Peyer's patch (tissue), 4 donors: ENCODE measurements at places on chromosomes 6 and 20. TPM values are rescaled to one million over a fixed set of nuclear protein-coding genes. Genes with fewer than 3 reads are reported as not detected.

DNA sequence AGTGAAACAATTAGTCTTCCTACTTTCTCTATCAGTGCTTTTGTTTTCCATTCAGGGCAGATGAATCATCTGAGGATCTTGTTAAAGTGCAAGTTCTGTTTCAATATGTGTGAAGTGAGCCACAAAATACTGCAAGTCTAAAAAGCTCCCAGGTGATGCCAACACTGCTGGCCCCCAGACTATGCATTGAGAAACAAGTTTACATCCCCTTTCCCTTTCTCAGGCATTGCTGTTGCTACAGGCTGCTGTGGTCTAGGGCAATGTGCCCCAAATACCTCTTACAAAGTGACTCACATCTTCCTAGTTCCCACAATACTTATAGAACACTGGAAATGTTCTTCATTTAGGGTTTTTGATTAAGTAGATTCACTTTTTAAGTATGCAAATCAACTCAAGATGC, 31.8 kb downstream of the ABRACL start:
- no peak for DNase-seq
- no peaks in the 10 kb centered on the region for H3K27me3 ChIP-seq
- H3K27ac ChIP-seq, result no peak overlapping the region
- no peak overlapping the region for H3K4me3 ChIP-seq

- no peaks in the 10 kb centered on the region for H3K36me3 ChIP-seq
- H3K4me3 ChIP-seq, result no peak overlapping the region
- no peaks in the 10 kb centered on the region for H3K27me3 ChIP-seq
- no peak for DNase-seq
- H3K27ac ChIP-seq, result no peak overlapping the region
Observed at GRCh38 chr6:81727876-81728517, 24.5 kb downstream of the TENT5A start.

SAPCD1 gene
- 10.3 TPM for total RNA-seq

DNA sequence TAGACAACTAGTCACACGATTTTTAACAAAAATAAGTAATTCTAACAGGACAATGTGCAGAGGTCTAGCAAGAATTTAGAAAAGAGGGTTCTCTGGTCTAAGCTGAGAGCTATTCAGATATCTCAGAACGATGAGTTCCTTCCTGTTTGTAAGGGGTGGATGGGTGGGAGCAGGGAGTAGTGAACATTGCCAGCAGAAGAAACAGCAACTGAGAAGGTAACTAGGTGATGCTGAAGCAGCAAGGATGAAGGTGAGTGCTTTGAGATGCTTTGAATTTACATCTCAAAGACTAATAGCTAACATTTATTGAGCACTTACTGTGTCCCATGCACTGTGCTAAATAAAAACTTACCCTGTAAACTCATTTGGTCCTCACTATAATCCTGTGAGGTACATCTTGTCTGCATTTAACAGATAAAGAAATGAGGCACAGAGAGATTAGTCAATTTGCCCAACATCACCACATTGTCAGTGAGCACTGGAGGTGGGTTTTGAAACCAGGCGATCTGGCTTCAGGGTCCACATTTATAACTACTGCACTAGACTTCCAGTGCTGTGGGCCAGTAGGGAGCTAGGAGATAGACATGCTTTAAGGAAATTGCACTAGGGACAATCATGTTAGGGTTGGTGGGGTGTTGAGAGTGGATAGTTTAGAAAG, 15.7 kb downstream of the BRD2 start:
- H3K27me3 ChIP-seq, result no peaks in the 10 kb centered on the region
- H3K27ac ChIP-seq, result no peak overlapping the region
- H3K4me1 ChIP-seq, result no peaks in the 10 kb centered on the region

RAD21L1 gene
- not detected for total RNA-seq

FAM50B gene
- 5.8 TPM for total RNA-seq

DNA sequence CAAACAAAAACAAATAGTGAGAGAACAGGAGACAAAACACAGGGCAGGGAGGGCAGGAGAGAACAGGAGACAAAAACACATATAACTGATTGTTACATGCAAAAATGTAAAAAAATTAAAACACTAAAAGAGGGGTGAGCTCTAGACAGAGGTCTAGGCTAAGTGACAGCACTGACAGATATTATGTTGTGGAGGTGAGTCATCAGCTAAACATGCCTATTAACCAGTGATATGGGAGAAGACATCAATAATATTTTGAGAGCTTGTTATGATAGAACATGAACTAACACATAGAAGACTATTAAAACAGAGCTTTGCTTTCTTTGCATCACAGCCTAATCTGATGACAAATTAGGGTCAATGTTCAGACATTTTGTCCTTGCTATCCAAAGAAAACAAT, 972.7 kb downstream of the PRIM2 start:
- H3K4me1 ChIP-seq, result no peaks in the 10 kb centered on the region
- DNase-seq, result no peak
- H3K4me3 ChIP-seq, result no peak overlapping the region
- H3K27me3 ChIP-seq, result no peaks in the 10 kb centered on the region
- no peak overlapping the region for H3K27ac ChIP-seq
- no peaks in the 10 kb centered on the region for H3K36me3 ChIP-seq

DNA sequence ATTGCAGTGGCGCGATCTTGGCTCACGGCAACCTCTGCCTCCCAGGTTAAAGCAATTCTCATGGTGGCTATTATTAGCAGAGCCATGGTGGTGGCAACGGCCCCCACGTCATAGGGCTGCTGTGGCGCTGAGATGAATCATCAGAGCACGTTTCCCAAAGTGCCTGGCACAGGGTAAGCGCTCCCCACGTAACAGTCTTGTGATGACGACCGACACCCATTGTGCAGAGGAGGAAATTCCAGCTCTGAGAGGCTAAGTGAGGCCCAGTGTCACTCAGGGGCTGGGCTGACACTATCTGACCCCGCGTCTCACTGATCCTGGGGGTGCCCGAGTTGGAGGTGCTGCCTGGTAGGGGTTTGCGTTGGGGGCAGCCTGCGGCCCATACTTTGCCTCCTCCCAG, 16.2 kb downstream of the SUN5 start:
- H3K4me3 ChIP-seq, result no peak overlapping the region
- no peaks in the 10 kb centered on the region for H3K4me1 ChIP-seq
- H3K27ac ChIP-seq, result no peak overlapping the region
- DNase-seq, result no peak
- no peaks in the 10 kb centered on the region for H3K36me3 ChIP-seq

DNA sequence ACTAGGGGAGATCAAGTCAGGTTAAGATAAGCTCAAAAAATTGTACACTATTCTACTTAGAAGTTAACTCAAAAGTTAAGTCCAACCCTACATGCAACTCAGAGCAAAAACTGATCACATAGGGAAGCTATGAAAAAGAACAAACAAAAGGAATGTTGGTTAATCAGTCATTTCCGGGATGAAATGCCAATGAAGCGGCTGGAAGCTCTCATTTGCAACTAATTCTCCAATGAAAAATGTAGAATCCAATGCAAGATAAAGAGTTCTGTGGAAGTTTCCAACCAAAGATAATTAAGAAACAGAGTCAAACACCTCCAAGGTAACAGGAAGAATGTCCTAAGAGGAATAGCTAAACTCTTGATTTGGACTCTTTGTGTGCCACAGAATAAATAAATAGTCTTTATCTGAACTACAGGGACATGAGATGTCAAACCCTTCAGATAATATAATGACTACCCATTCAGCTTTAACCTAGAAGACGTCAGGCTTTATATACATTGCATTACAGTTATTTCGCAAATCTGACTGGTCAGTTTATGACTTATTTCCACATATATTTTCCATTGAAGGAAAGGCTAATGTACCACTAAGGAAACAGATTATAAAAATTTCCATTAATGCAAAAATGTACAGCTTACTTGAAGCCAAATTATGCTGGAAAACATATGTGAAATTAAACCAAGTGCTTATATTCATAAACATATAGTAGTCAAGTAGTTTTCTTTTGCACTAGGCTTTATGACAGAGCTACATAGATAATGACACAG, 48.0 kb upstream of the DST start:
- no peak overlapping the region for H3K27ac ChIP-seq
- peak overlapping the region; percentile 42 for H3K4me3 ChIP-seq
- no peaks in the 10 kb centered on the region for H3K27me3 ChIP-seq
- H3K4me1 ChIP-seq, result no peaks in the 10 kb centered on the region
- H3K36me3 ChIP-seq, result no peaks in the 10 kb centered on the region
- DNase-seq, result no peak

GRCh38 chr20:25204550-25205276, 9.2 kb downstream of the ENTPD6 start:
- H3K27me3 ChIP-seq, result no peaks in the 10 kb centered on the region
- H3K4me1 ChIP-seq, result no peaks in the 10 kb centered on the region
- DNase-seq, result no peak
- no peaks in the 10 kb centered on the region for H3K36me3 ChIP-seq

FERMT1 gene
- 12.4 TPM for total RNA-seq

RIPPLY2 gene
- total RNA-seq, result not detected

- DNase-seq, result no peak
- no peaks in the 10 kb centered on the region for H3K36me3 ChIP-seq
- H3K4me1 ChIP-seq, result peaks cover 7% of the 10 kb centered on the region
- H3K27ac ChIP-seq, result no peak overlapping the region
- no peak overlapping the region for H3K4me3 ChIP-seq
Observed at GRCh38 chr6:42147138-42147562, 4.7 kb upstream of the C6orf132 start.

GRIK2 gene
- total RNA-seq, result 8.9 TPM

DNA sequence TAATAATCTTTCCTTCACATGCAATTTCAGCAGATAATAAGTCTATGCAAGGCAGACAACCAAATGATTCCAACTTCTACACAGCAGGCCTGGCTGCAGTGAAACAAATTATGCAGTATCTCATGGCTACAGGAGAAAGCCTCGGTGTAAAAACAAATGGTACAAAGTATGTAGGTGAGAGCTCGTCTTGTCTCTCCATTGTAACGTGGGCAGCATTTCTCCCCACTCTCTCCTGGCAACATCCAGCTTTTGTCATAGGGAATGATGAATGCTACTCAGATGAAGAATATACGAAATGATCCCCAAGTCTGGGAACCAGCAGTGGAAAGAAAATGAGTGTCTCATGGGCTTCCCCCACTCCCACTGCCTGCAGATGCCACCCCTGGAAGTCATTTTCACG, 32.4 kb downstream of the FYN start:
- peak overlapping the region; percentile 1 for H3K27ac ChIP-seq
- H3K27me3 ChIP-seq, result no peaks in the 10 kb centered on the region
- DNase-seq, result no peak
- H3K4me1 ChIP-seq, result peaks cover 31% of the 10 kb centered on the region

DNA sequence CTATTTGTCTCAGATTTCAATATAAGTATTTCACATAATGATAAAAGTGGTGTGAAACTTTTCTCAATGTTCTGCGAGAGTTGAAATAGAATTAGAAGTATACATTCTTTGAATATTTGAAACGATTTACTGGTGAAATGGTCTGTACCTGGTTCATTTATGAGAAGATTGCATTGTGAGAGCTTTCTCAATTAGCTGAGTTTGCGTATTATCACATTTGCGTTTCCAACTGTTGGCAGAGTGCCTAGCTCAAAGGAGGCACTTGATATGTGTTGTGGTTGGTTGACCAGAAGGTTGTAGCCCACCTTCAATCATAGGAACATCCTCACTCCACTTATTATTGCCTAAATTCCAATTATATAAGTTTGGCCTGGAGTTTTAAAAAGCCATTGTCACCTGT, 58.8 kb upstream of the EXOC2 start:
- no peak overlapping the region for H3K4me3 ChIP-seq
- H3K27me3 ChIP-seq, result no peaks in the 10 kb centered on the region
- no peak overlapping the region for H3K27ac ChIP-seq
- H3K36me3 ChIP-seq, result no peaks in the 10 kb centered on the region

DNA sequence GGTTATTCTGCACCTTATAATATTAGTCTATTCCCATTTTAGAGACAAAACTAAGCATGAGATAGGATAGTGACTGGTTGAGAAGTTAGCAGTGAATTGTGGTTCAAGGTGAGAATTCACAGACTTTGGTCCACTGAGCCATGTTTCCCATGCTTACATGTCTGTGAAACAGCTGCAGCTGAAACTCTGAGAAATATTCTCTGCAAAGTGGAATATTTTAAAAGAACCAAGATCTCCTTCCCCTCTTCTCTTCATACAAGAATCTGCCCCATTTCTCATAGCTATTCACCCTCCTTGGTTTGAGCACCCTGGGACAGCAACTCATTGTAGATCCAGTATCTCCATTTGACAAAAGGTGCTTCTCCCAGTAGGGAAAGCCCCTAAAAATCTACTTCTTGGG, 70.2 kb upstream of the TMEM170B start:
- H3K4me3 ChIP-seq, result no peak overlapping the region
- no peaks in the 10 kb centered on the region for H3K36me3 ChIP-seq
- no peaks in the 10 kb centered on the region for H3K27me3 ChIP-seq
- DNase-seq, result no peak
- H3K27ac ChIP-seq, result no peak overlapping the region
- no peaks in the 10 kb centered on the region for H3K4me1 ChIP-seq

KIAA0408 gene
- 4.1 TPM for total RNA-seq

- no peak overlapping the region for H3K4me3 ChIP-seq
- H3K36me3 ChIP-seq, result no peaks in the 10 kb centered on the region
- no peak overlapping the region for H3K27ac ChIP-seq
- H3K4me1 ChIP-seq, result no peaks in the 10 kb centered on the region
Observed at GRCh38 chr20:32034581-32035425, 17.2 kb upstream of the HCK start.

GRCh38 chr6:142621822-142622221, 320.0 kb downstream of the ADGRG6 start:
- H3K4me1 ChIP-seq, result no peaks in the 10 kb centered on the region
- no peak overlapping the region for H3K4me3 ChIP-seq
- no peak for DNase-seq
- H3K27ac ChIP-seq, result no peak overlapping the region
- no peaks in the 10 kb centered on the region for H3K27me3 ChIP-seq
- H3K36me3 ChIP-seq, result no peaks in the 10 kb centered on the region

GRCh38 chr20:33191484-33191883, 23.5 kb downstream of the BPIFA2 start:
- no peaks in the 10 kb centered on the region for H3K27me3 ChIP-seq
- H3K4me1 ChIP-seq, result no peaks in the 10 kb centered on the region
- no peak overlapping the region for H3K27ac ChIP-seq
- no peak overlapping the region for H3K4me3 ChIP-seq
- no peaks in the 10 kb centered on the region for H3K36me3 ChIP-seq

DNA sequence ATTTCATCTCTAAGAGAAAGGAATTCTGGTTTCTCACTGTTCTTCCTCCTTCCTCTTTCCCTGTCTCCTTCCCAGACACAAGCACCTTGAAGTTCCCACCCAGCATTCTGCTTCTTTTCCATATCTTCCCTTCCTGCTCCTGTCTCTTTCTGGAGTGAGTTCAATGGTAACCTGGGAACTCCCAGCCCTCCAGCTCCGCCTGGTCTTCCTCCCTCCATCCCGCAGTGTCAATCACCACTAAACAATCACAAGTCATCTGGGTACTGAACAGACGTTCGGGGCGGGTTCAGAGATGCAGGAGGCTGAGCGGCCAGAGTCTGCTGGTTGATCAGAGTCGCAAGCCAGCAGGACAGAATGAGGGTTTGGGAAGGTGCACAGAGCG, 7.7 kb downstream of the TTBK1 start:
- H3K36me3 ChIP-seq, result no peaks in the 10 kb centered on the region
- H3K27ac ChIP-seq, result no peak overlapping the region
- no peak overlapping the region for H3K4me3 ChIP-seq
- DNase-seq, result no peak

GRCh38 chr6:132734694-132735236, 20.9 kb upstream of the VNN1 start:
- no peaks in the 10 kb centered on the region for H3K27me3 ChIP-seq
- no peaks in the 10 kb centered on the region for H3K4me1 ChIP-seq
- no peak overlapping the region for H3K27ac ChIP-seq
- H3K4me3 ChIP-seq, result no peak overlapping the region
